ENCODE measurements at places on chromosomes 2 and 18. TPM values are rescaled to one million over a fixed set of nuclear protein-coding genes. Genes with fewer than 3 reads are reported as not detected.

CYS1 gene
- 0.78 TPM for total RNA-seq

GPR17 gene
- total RNA-seq: not detected

DSC2 gene
- total RNA-seq: not detected

GPAT2 gene
- 19.1 TPM for total RNA-seq

HOXD10 gene
- not detected for total RNA-seq

GRCh38 chr2:173048522-173048896 lies 27.1 kb upstream of the MAP3K20 start:
- no peak for DNase-seq

DNA sequence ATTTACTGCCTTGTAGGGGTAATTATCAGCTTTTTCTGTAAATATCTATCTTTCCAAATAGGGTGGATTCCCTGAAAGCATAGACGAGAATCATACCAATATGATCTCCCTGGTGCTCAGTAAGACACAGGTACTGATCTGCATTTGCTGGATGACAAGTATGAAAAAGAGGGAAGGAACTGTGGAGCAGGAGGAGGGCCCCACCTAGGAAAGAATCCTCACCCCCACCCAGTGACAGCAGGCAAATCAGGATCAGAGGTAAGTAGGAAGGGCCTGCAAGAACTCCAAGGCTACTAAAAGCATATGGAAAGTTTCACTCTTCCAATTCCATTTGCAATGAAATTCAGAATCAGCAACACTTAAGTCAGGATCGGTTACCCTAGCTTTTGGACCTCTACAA lies 42.3 kb downstream of the METTL8 start:
- no peak for DNase-seq

Measured in activated T-helper 2 cell treated with anti-CD3 and anti-CD28 coated beads, Interferon-gamma antibody, Interleukin-2, Interleukin-4, amounts not matched to agents 10 μg/mL and 5 μg/mL and 100 μg/mL, durations not matched to agents 14 hours and 24 hours and 36 hours (primary cell).